ENCODE measurements at places on chromosomes 6 and 20.

- DNase-seq = no peak
Measured at GRCh38 chr6:110703010-110703905, 112.0 kb downstream of the CDK19 start.

DNA sequence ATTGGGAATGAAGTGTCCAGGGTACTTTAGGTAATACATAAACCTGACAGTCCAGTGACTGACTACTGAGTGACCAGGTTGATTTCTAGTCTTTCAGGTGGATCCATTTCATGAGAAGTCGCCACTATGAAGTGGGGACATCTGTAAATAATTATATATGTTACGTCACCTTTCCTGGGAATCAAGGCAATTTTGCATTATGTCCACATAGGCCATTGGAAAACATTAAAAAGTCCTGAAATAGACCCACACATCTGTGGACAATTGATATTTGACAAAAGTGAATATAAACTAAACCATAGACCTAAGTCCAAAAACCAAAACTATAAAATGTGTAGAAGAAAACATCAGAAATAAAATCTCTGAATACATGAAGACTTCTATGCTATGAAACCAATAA lies 231.5 kb downstream of the C6orf118 start:
- DNase-seq = no peak

GRCh38 chr6:7338031-7338430 lies 25.0 kb upstream of the SSR1 start:
- no peak for DNase-seq

DNA sequence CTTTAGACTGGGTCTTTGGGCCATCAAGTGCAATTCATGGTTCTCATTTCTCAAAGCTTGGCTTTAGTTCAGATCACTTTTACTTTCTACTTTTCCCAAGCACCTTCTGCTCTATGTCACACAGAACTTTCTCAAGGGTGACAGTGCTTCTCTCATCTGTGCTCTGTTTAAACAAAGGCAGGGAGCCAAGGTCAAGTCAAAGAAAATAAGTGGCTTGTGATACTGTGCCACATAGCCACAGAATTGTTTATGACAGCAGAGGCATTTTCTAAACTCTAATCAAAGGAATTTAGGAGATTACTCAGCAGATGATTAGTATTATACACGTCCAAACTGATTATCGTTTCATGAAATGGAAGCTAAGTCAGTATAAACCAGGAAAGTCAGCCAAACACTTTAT lies 348.0 kb downstream of the HDGFL1 start:
- no peak for DNase-seq

- no peak for DNase-seq
Measured at GRCh38 chr20:3687655-3688054, 5.8 kb upstream of the ADAM33 start.
